ENCODE measurements at places on chromosomes 2 and 18. TPM values are rescaled to one million over a fixed set of nuclear protein-coding genes. Genes with fewer than 3 reads are reported as not detected.

GRCh38 chr18:52228166-52228565 lies 111.8 kb upstream of the DCC start:
- DNase-seq: no peak

- DNase-seq: no peak
Measured at GRCh38 chr18:60445341-60445740, 72.8 kb upstream of the MC4R start.

- no peak for DNase-seq
Measured at GRCh38 chr2:72990695-72991438, 73.5 kb downstream of the EMX1 start.

DNA sequence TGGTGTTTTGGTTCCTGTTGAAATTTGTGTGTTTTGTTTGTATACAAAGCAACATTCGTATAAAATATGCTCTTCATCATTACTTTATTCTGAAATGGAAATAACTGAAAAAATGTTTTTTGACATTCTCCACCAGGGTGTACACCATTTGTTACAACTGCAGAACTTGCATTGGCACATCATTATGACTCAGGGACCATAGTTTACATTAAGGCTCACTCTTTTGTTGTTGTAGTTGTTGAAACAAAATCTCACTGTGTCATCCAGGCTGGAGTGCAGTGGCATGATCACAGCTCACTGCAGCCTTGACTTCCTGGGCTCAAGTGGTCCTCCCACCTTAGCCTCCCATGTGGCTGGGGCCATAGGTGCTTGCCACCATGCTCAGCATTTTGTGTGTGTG lies 676.6 kb downstream of the TDRD15 start:
- DNase-seq: no peak

Gene BBS5
- total RNA-seq: 5.8 TPM

DNA sequence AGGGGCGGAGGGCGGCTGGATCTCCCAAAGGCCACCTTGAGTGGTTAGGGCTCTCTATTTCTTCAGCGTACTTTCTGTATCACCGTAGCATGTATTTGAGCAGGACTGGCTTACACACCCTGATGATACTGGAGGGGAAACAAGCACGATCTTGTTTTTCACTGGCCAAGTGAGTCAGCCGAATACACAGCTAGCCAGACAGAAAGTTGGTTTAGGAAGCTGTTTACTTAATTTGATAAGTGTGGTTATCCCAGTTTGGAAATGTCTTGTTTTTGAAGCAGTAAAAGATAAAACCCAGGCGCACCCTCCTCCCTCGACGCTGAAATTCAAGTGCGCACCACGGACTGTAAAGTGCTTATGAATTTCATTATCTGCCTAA lies 582 bp downstream of the RIOK3 start:
- DNase-seq: no peak

Gene TTC27
- total RNA-seq: 5.4 TPM

- no peak for DNase-seq
Measured at GRCh38 chr2:31317396-31317795, 83.4 kb downstream of the EHD3 start.

DNA sequence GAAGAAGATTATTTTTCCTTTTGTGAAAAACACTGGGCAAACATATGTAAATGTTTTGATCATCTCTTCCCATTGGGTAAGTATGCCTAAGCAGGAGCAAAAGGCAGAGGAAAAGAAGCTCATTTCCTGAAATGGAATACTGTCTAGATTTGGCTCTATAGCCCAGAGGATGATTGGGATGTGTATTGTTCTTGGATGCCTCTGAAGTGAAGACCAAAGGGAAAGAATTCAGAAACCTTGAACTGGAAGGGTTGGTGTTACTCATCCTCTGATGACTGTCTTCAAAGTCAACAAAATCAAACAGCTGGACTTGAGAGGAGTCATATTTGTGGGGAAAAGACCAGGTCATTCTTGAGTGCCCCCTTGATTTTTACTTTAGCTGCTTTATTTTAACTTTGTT lies 112.6 kb upstream of the NT5C1B start:
- no peak for DNase-seq

GRCh38 chr2:64463781-64464180 lies 9.8 kb downstream of the LGALSL start:
- DNase-seq: no peak

Gene TRAK2
- 19.4 TPM for total RNA-seq

Gene CPO
- not detected for total RNA-seq

GRCh38 chr2:61456746-61457420 lies 14.0 kb downstream of the USP34 start:
- DNase-seq: no peak

GRCh38 chr18:61666876-61667590 lies 225.8 kb downstream of the RNF152 start:
- DNase-seq: no peak

DNA sequence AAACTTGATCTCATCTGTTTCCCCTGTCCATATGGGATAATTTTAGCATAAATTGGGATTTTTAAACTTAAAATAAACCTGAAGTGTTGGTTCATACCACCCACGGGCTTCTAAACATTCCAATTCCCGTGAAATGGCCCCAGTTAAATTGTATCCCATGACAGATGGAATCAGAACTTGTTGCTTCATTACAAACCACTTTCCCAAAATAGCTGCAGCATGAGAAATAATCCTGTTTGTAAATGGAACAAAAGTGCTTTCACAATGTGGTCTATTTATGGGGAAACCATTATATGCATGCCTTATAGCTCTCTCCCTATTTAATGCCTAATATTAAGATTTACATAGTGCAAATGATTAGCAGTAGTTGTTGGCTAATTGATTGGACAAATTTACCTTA lies 15.9 kb downstream of the SCG2 start:
- DNase-seq: no peak

- peak; percentile 49 for DNase-seq
Measured at GRCh38 chr2:173271825-173272224, 82.8 kb upstream of the CDCA7 start.

Gene TXNDC2
- not detected for total RNA-seq

DNA sequence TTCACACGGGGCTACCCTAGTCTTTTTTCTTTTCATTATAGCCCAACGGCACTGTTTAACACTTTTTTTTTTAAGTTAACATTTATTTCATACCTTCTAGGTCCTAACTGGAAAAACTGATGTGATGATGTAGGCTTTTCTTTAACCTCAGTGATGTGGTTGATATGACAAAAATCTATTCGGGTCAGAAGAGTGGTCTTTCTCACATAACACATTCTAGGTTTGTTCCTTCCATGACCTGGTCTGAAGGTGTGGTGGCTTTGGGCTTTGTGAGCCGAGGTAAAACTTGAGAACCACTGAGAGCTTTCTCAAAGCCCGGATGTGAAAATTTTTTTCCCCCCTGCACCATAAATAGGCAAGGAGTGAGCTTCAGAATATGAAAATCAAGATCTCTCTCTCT lies 44.2 kb downstream of the GPD2 start:
- no peak for DNase-seq

DNA sequence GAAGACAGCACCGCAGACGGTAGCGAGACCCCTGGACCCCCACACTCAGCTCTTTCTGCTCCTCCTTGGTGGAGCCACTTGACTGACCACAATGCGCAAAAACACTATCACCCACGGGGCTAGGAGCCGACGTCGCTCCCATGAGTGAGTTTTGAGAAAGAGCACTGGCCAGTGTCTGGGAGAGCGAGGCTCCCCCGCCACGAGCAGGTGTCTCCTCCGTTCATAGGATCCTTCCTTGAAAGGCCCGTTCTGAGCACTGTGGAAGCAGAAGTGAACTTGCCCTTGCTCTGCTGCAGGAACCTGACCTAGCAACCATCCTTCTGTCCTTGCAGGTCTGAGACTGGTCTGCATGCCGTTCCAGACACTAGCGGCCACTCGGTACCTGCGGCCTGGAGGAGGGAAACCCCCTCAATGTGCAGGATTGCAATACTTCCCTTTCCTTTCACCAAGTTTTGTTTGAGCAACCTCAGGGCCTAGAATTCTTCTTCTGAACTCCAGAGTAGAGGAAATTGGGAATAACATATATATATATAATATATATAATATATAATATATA lies 12.9 kb upstream of the ZNF516 start:
- no peak for DNase-seq

Gene C2orf80
- not detected for total RNA-seq

DNA sequence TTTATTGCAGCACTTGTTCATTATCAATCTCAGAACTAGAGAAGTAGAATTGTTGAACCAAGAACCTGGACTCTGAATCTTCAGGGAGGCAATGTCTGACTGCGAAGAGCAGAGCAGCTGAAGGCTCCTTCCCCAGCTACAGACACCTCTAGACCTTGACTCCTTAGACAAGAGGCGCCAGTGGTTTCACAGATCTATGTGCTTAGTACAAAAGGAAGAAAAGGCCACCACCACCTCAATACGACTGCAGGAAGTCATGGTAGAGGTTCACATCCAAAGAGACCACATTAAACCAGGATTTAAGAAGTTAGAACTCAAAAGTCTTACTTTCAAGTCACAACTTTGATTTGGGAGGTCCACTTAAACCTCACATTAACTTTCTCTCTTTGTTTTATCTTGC lies 158.1 kb upstream of the VRK2 start:
- DNase-seq: no peak

DNA sequence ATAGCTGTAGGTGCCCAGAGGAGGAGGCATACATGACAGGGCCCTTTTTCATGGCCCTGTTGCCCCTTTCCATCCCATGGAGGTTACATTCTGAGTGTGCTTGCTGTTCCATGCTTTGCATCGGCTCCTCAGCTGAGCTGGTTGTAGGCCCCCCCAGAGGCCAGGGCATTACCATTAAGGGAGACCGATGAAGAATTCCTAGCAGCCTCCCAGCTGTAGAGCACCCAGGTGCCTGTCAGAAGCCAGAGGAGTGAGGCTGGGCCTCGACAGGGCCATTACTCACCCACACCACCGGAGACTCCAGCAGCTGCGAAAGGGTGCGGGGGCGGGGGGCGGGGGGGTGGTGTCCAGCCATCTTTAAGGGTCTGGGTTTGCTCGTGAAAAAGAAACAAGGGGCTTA lies 72.2 kb downstream of the GALNT14 start:
- no peak for DNase-seq

Gene KLHL14
- not detected for total RNA-seq

Measured in stomach (tissue), 19 donors.